Inflammatory macrophage treated with lipopolysaccharide for 1 hour (primary cell): ENCODE measurements at places on chromosomes 3 and 15.
A peak's percentile ranks its signal among the peaks of the same experiment; 100 is the strongest.

GRCh38 chr15:25248583-25249235 lies 190.1 kb downstream of the UBE3A start:
- no peak for DNase-seq

GRCh38 chr3:32371461-32372212 lies 20.0 kb upstream of the CMTM7 start:
- no peak for DNase-seq

DNA sequence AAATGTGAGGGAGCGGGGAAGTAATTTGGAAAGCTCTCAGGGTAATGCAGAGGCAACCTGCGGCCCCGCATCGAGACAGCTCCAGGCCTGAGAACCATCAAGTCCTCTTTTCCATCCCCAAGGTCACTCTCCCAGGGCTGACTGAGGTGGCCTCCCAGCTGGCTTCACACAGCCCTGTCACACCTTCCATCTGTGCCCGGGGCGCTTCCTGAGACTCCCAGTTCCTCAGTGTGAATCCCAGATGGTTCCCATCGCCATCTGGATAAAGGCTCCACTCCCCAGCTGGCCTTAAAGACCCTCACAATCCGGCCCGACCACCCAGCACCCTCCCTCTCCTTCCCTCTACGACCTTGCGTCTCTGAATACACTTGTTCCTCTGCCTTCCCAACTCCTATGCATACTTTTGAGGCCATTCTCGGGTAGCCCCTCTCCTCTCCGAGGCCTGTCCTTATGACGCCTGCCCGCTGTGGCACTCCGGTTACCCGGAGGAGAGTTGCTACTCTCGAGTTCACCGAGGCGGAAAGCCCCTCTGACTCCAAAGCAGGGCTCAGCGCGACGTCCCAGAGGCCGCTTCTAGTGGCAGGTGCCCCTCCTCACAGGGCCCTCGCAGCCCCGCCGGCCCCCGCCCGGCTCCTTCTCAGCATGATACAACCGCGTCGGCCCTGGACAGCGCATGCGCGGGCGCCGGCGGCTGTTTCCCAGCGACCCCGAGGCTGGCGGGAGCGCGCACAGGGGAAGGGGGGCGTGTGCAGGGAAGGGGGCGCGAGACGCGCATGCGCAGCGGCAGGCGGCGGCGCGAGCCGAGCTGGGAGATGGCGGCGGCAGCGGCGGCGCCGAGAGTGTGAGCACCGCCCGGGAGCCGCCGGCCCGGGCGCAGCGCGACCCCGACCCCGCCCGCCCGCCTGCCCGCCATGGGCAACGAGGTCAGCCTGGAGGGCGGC lies at the start of gene BSN:
Gene BSN (plus strand): TSS at position 786 of the 941 bp plus-strand sequence. CDS start 126 bp downstream, at position 912.
- DNase-seq = peak; percentile 53

- DNase-seq = no peak
Observed at GRCh38 chr3:151058740-151059139, 26.7 kb upstream of the MED12L start.

- no peak for DNase-seq
Observed at GRCh38 chr3:71930056-71930991, 145.4 kb upstream of the PROK2 start.

DNA sequence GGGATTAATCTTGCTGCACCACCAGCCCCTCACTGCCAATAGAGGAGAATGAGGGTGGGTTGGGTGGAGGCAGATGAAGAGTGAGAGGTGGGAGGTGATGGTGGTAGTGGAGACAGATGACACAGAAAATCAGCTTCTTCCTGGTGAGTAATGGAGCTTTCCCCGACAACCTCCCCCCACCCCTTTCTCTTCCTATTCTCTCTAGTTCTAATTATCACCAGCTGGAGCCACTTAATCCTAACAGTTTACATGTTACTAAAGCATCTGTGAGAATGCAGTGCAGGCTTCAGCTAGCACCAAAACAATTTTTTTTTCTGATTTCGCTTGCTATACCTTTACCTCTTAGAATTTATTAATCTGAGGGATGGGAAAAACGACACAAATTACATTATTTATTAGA lies 116.1 kb upstream of the DNAJC19 start:
- no peak for DNase-seq

- DNase-seq = no peak
Observed at GRCh38 chr3:4758249-4758860, 220.9 kb upstream of the BHLHE40 start.

GRCh38 chr3:126147932-126148683 lies 32.3 kb downstream of the ALDH1L1 start:
- no peak for DNase-seq

DNA sequence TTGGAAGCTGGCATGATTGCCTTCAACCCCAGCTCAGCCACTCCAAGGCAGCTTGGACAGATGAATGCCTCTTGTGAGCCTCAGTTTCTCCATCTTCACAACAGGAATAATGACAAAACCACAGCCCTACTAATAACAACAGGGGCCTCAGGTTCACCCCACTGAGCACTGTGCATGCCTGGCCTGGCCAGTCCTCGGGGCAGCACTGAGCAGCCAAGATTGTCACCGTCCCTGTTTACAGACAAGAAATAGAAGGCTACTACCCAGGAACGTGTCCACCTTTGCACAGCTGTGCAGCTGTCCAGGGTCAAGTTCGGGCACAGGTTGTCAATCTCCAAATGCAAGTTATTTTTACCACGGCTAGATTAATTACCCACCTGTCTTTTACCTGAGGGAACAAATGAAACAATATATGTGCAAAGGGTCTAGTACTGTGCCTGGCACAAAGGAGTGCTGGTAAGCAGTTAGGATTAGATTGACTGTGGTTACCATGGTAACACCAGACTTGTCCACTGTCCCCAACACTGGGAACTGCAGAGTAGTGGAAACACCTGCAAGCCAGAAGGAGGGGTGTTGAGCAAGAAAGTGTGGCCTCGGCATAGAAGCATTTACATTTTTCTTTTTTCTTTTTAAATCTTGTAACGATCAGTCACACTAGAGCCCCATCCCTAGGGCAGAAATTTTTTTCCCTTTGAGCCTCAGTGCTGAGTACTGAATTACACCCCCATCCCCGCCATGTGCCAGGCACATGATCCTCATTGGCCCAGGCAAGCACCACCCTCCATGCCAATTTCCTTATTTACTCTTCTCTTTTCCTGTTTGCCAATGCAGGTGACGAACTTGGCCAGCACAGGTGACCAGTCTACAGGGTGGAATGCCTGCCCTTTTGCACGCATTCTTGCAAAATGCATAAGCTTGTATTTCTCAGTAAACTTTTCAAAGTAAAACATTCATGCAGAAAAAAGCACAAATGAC lies 66.3 kb upstream of the SLC6A6 start:
- no peak for DNase-seq

GRCh38 chr3:149415484-149415883 lies 38.0 kb upstream of the TM4SF1 start:
- DNase-seq = no peak

DNA sequence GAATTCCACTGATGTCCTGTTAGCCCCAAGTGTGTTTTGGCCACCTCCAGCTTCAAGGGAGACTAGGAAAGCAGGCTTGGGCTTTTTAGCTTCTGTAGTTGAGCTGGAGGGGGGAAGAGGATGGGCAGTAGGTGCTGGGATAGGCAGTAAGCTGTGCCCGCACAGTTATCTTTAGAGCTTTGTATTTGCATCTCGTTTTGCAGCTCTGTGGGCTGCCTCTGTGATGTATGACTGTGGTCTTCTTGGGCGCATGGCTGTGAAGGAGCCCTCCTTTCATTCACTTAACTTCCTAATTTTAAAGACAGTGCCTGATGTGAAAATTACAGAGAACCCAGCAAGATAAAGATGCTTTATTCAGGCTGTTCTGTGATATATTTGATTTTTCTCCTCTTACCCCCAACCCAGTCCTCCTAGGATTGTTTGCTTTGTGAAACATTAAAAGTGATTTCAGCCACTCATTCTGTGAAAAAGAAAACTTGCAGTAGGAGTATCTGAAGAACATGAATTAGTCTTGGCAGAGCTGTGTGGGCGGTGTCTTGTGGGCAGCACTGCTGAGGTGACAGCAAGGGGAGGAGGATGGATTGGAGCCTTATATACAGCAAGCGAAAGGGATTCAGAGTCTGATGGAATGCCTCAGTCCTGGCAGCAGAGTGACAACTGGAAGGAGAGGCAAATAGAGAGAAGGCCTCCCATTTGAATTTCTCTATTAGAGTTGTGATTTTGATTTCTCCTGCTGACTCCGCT lies 74.3 kb downstream of the LARS2 start:
- DNase-seq = peak; percentile 26

GRCh38 chr3:159807137-159808040 lies 181.2 kb upstream of the IL12A start:
- DNase-seq = no peak

- DNase-seq = no peak
Observed at GRCh38 chr3:108225221-108225620, 3.0 kb upstream of the IFT57 start.

DNA sequence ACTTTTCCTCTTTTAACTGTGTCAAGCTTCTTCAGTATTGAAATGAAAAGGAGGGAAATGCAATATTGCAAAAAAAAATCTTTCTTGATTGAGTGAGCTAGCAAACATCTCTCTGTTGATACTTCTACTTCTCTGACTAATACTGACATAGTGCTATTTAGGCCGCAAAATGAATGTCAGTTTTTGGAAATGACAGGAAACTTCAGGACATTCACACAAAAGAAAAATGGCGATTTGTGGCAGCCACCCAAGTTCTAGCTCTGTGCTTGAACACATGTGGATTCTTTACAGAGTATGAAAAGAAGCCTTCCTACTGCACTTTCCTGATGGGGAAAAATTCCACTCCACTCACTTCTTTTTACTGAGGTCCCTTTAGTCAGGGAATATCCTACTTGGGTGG lies 486.8 kb upstream of the ALCAM start:
- no peak for DNase-seq

DNA sequence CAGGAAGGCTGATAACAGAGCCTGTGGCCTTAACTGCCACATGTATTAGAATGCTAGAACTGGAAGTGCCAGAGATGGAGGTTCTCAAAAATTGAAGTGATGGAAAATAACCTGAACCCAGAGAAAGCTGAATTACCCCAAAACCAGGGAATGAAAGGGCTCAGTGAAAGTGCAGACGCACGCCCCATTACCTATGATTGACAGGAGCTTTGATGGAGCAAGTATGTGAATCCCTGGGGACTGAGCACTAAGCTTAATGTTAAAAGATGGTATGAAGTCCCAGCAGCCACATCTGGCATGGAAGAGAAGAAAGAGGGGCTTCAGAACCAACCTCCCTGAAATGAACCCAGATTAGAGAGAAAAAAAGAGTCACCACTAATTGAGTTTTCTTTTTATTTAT lies 118.4 kb upstream of the FHIT start:
- no peak for DNase-seq

GRCh38 chr3:101873619-101874018 lies 24.3 kb downstream of the NFKBIZ start:
- DNase-seq = peak; percentile 91

DNA sequence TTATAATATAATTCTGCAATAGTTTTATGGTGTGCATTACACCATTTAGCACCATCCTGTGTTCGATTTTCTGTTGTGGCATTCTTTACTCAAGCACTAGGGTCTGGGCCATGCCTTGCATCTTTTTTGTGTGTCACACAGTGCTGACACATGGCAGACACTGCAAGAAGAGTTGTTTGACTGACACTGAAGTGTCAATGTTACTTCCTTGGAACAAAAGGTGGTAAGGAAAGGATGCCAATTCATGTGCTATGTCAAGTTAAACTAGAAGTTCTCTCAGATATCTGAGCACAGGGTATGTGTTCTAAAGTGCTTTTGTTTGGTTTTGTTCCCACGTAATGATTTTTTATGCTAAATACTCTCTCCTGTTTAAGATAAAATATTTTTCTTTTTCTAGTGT lies 102.5 kb upstream of the UNC13C start:
- DNase-seq = no peak

DNA sequence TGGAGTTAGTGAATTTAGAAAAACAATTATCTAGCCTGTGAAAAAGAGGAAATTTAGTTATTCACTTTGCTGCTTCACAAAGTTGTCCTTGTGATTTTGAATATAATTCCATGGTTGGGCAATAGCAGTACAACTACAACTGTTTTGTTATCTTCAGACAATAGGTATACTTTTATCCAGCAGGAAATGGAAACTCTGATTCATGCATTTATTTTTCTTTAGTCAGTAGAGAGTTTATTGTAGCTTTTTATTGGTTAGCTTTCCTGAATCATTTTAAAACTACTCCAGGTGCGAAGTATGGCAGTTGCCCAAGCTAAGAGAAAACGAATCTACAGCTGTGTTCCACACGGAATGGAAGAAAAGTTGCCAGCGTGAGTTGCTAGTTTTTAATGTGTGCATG lies 80.3 kb downstream of the TM4SF4 start:
- no peak for DNase-seq

DNA sequence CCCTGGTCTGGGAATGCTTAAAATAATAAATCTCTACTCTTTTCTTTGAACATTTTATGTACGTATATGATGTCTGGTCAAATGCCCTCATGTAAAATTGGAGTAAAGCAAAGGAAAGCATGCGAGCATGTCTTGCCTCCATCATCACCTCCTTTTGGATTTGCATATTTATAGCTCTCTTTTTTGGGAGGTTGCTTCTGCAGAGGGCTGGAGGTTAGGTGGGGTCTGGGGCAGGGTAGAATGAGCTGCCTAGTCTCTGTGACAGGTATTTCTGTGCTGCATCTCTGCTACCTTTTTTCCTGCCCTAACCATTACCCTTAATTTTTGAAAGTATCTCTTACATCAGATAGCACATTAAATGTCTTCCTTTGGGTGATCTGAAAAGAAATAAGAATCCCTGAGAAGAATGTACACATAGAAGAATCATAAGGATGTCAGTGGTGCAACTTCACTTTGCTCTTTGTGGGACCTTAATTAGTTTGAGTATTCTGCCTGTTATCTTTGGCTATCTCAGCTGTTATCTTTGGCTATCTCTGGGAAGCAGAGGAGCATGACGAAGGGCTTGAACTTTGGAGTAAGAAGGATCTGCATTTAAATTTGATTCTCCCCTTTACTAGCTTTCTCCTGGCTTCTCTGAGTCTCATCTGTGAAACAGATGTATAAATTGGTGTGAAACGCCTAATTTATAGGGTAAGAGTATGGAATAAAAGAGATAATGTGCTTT lies 40.2 kb downstream of the PPM1L start:
- no peak for DNase-seq

- no peak for DNase-seq
Observed at GRCh38 chr3:182121401-182121800, 409.7 kb downstream of the SOX2 start.

GRCh38 chr3:135197246-135197645 lies 402.2 kb downstream of the EPHB1 start:
- no peak for DNase-seq

GRCh38 chr3:69120879-69121464 lies 1.4 kb downstream of the LMOD3 start:
- peak; percentile 86 for DNase-seq

- no peak for DNase-seq
Observed at GRCh38 chr15:72086010-72086697, 31.8 kb downstream of the MYO9A start.

DNA sequence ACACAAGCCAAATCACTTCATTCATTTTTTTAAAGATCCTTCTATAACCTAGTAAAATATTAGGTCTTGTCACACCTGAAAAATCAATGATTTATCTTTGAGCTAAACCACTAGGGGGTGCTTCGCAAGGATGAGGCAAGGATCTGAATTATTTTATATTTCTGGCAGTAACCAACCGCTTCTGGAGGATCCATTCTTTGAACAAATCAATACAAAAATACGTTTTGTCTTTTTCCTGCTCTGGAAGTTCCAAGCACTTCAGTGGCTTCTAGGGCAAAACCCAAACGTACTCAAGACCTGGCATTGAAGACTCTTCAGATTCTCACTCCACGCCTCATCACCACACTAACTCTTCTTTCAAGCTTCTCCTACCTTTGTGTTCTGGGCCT lies 486 bp downstream of the LSG1 start:
- DNase-seq = no peak
